Stomach (tissue), 19 donors: ENCODE measurements at places on chromosomes 7 and 10.

DNA sequence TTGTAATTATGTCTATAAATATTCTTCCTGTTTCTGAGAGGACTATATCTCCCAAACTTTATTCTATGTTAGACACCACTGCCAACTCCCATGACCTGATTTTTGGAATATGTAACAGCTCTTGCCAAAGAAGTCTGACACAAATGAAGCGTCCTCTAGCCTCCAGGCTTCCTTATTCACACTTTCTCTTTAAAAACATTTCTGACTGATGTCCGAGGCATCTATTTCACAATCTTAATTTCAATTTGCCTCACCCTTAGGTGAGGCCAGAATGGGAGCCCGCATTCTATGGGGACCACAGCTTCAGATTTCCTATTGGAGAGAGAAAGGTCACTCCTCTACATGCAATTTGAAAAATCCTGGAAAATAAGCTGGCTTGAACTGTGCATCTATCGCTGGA lies 873.2 kb downstream of the GATA3 start:
- no peak overlapping the region for H3K27ac ChIP-seq
- no peaks in the 10 kb centered on the region for H3K36me3 ChIP-seq
- H3K4me1 ChIP-seq: no peaks in the 10 kb centered on the region
- DNase-seq: no peak
- H3K27me3 ChIP-seq: no peaks in the 10 kb centered on the region

GRCh38 chr7:146636581-146636980 lies 520.0 kb downstream of the CNTNAP2 start:
- H3K27me3 ChIP-seq: no peaks in the 10 kb centered on the region
- no peaks in the 10 kb centered on the region for H3K36me3 ChIP-seq
- H3K27ac ChIP-seq: no peak overlapping the region
- no peak overlapping the region for H3K4me3 ChIP-seq

GRCh38 chr10:83909001-83909400 lies 230.3 kb upstream of the GHITM start:
- no peak overlapping the region for H3K27ac ChIP-seq
- H3K4me1 ChIP-seq: no peaks in the 10 kb centered on the region
- no peak for DNase-seq
- no peaks in the 10 kb centered on the region for H3K27me3 ChIP-seq
- H3K36me3 ChIP-seq: no peaks in the 10 kb centered on the region
- no peak overlapping the region for H3K4me3 ChIP-seq

DNA sequence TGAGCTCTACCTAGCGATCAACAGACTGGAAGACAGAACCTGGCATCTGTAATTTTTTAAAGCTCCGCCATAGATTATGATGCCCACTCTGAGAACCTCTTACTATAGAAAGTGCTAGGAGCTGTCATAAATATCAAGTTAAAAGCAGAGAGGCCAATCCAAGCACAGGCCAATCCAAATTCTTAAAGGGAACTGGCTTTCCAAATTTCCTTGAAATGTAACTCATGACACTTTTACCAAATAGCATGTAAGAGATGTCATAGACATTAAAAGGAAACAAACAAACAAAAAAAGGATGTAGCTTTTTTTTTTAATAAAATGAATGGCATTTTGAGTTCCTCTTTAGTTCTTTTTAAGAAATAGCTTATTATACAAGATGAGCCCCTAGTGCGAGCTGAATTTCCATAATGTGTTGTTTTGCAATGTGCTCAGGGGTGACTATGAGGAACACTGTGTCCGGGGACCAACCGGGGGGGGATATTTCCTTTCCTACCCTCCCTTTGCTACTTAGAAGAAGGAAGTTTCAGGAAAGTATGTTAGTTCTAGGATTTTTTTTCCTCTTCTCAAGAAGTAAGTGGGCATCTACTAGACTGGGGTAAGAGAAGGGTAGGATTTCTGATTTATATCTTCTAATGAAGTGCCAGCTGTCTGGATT lies 23.7 kb upstream of the MRC1 start:
- H3K4me1 ChIP-seq: no peaks in the 10 kb centered on the region
- H3K27me3 ChIP-seq: no peaks in the 10 kb centered on the region
- H3K4me3 ChIP-seq: no peak overlapping the region
- H3K36me3 ChIP-seq: no peaks in the 10 kb centered on the region

DNA sequence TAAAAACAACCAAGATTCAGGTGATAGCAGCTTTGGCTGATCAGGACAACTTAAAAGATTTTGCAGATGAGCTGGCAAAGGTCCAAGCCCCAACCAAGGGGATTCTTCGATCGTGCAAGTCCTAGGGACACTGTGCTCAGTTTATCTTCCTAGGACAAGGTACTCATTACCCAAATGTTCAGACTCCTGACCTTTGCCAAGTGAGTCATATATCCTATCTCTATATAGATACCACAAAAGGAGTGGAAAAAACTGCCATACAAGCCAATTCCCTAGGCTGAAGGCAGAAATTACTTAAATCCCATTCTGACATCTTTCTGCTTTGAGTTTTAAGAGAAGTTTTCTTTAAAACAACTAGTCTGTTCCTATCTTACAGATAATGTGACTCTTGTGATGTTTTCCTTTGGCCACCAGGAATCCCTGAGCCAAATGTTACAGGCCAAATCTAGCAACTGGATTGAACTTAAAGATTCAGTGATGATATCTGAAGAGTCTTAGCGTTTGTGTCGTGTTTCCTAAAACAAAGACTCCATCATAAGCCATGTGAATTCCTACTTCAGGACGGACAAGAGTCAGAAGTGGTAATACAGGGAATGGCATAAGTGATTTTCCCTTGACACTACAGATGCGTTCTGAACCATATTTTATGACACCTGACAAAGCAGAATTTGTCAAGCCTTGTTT lies 142.6 kb upstream of the ASAH2 start:
- peaks cover 13% of the 10 kb centered on the region for H3K4me1 ChIP-seq
- no peak overlapping the region for H3K4me3 ChIP-seq
- DNase-seq: no peak
- no peaks in the 10 kb centered on the region for H3K27me3 ChIP-seq
- no peaks in the 10 kb centered on the region for H3K36me3 ChIP-seq

DNA sequence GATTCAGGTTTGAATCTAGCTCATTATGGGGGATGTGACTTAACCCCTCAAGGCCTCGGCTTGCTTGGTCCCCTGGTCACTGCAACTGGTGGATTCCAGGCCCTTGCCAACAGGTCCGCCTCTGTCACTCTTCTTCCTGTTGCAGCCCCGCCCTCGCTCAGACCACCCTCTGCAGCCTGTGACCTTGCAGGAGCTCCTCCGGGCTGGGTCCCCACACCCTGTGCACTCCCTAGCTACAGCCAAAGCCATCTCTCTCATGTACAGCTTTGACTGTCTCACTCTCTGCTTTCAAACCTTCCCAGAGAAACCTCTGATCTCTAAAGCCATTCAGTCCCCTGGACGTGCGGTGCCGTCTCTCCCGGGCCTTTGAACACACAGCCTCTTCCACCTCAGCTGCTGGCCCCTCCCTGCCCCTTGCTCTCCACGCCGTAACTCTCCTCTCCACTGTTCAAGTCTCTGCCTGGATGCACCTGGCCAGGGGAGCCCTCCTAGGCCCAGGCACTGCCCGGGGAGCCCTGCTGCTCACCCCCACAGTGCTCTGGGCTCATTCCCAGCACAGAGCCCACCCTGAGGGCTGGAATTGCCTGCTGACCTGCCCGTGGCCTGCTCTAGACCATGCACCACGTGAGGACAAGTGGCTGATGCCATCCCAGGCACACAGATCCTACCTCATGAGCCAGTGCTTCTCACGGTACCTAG lies 485.8 kb upstream of the FOXK1 start:
- H3K4me1 ChIP-seq: no peaks in the 10 kb centered on the region
- H3K4me3 ChIP-seq: no peak overlapping the region
- DNase-seq: no peak
- no peaks in the 10 kb centered on the region for H3K36me3 ChIP-seq
- H3K27ac ChIP-seq: no peak overlapping the region
- no peaks in the 10 kb centered on the region for H3K27me3 ChIP-seq

- no peaks in the 10 kb centered on the region for H3K4me1 ChIP-seq
- peaks cover 9% of the 10 kb centered on the region for H3K36me3 ChIP-seq
- no peaks in the 10 kb centered on the region for H3K27me3 ChIP-seq
These were observed 62.9 kb downstream of the CCSER2 start for GRCh38 chr10:84391326-84391725.

GRCh38 chr7:48299580-48300169 lies 128.4 kb downstream of the ABCA13 start:
- no peaks in the 10 kb centered on the region for H3K36me3 ChIP-seq
- peak; percentile 85 for DNase-seq
- H3K27me3 ChIP-seq: no peaks in the 10 kb centered on the region

DNA sequence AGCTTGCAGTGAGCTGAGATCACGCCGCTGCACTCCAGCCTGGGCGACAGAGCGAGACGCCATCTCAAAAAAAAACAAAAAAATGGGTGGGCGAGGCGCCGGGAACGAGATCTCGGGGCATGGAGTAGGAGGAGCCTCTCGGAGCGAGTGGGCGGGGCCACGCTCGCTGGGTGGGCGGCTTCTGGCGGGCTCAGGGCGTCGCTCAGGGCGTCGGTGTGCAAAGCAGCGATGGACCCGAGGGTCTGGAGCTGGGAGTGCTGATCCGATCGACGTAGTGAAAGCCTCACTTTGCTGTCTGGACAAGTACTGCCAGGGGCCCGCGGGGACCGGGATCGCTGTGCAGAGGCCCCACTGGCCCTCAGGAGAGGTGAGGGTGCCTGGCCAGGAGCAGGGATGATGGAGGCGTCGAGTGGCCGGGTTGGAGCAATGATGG lies 22.6 kb upstream of the AMZ1 start:
- peaks cover 23% of the 10 kb centered on the region for H3K27me3 ChIP-seq
- no peak overlapping the region for H3K27ac ChIP-seq
- peaks cover 15% of the 10 kb centered on the region for H3K36me3 ChIP-seq
- H3K4me1 ChIP-seq: peaks cover 28% of the 10 kb centered on the region
- DNase-seq: peak; percentile 53

- peaks cover 54% of the 10 kb centered on the region for H3K4me1 ChIP-seq
- DNase-seq: peak; percentile 68
- H3K27ac ChIP-seq: peak overlapping the region; percentile 69
- no peaks in the 10 kb centered on the region for H3K27me3 ChIP-seq
- H3K4me3 ChIP-seq: no peak overlapping the region
These were observed 25.0 kb downstream of the C10orf105 start for GRCh38 chr10:71694567-71694968.

- H3K4me3 ChIP-seq: no peak overlapping the region
- DNase-seq: peak; percentile 49
- H3K27ac ChIP-seq: no peak overlapping the region
- peaks cover 26% of the 10 kb centered on the region for H3K4me1 ChIP-seq
- no peaks in the 10 kb centered on the region for H3K36me3 ChIP-seq
These were observed 139.3 kb upstream of the HDAC9 start for GRCh38 chr7:18356191-18356645.

DNA sequence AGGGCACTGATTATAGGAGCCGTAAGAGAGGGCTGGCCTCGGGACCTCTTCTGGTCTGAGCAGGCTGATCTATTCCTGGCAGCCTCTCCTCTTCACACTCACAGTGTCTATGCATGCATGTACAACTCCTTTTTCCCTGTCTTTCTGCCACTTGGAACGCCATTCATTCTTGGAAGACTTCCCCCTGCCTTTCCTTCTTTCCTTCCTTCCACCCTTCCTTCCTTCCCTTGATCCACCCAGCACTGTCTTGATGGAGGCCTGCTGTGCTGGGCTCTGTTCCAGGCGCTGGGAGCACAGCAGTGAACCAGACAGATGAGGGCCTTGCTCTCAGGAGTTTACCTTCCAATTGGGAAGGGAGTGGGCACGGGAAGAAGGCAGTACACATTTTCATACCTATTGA lies 114.8 kb downstream of the SH3PXD2A start:
- no peak for DNase-seq
- no peak overlapping the region for H3K4me3 ChIP-seq
- no peaks in the 10 kb centered on the region for H3K36me3 ChIP-seq
- no peaks in the 10 kb centered on the region for H3K27me3 ChIP-seq
- H3K27ac ChIP-seq: peak overlapping the region; percentile 75

- no peak overlapping the region for H3K4me3 ChIP-seq
- H3K27ac ChIP-seq: no peak overlapping the region
- H3K4me1 ChIP-seq: no peaks in the 10 kb centered on the region
These were observed 80.9 kb downstream of the FRMPD2 start for GRCh38 chr10:48193556-48193955.

DNA sequence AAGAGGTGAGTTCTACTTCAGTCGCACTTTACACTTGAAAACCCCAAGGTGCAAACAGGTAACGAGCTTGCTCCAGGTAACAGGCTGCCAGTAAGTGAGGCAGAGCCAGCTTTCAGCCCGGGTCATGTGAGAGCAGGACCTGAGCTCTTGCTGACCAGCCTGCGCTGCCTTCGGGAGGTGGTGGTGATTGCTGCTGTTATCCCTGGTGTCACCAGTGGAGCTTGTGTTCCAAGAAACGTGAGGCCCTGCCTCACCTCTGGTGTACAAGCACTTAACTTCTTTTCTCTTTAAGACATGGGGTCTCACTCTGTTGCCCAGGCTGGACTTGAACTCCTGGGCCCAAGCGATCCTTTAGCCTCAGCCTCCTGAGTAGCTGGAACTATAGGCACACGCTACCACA lies 265.0 kb downstream of the CELF2 start:
- H3K36me3 ChIP-seq: peaks cover 65% of the 10 kb centered on the region
- no peak overlapping the region for H3K4me3 ChIP-seq
- H3K27ac ChIP-seq: no peak overlapping the region
- no peak for DNase-seq

- H3K27me3 ChIP-seq: no peaks in the 10 kb centered on the region
- peak; percentile 62 for DNase-seq
- H3K36me3 ChIP-seq: peaks cover 41% of the 10 kb centered on the region
- peaks cover 42% of the 10 kb centered on the region for H3K4me1 ChIP-seq
- H3K4me3 ChIP-seq: no peak overlapping the region
These were observed 24.6 kb downstream of the VSIR start for GRCh38 chr10:71748671-71749191.
